Activated CD4-positive, alpha-beta T cell treated with anti-CD3 and anti-CD28 coated beads, Interleukin-2, amount 50 U/mL, for 24 hours (primary cell): ENCODE measurements at places on chromosomes 11 and 22.

DNA sequence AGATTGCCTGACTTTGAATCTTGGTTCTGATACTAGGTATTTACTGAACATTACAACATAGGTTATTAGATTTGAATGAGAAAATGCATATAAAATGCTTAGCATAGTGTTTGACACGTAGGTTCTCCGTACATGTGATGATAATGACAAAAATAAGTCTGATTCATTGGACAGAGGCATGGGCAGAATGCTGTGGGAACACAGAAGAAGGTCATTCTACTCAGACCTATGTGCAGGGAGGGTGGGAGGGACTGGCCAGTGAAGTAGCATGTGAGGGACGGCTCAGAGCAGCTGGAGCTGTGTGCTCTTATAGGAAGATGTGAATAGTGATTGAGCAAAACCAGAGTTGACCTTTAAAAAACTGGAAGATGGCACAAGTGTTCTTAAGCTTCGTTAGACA, 256.8 kb upstream of the RAG2 start:
- no peak for DNase-seq

DNA sequence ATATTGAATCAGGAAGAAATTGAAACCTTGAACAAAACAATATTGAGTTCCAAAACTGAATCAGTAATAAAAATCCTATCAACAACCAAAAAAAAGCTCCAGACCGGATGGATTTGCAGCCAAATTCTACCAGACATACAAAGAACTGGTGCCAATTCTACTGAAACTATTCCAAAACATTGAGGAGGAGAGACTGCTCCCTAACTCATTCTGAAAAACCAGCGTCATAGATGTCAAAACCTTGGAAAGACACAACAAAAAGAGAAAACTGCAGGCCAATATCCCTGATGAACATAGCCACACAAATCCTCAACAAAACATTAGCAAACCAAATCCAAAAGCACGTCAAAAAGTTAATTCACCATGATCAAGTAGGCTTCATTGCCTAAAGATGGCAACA, 353.8 kb downstream of the TMEM135 start:
- no peak for DNase-seq

DNA sequence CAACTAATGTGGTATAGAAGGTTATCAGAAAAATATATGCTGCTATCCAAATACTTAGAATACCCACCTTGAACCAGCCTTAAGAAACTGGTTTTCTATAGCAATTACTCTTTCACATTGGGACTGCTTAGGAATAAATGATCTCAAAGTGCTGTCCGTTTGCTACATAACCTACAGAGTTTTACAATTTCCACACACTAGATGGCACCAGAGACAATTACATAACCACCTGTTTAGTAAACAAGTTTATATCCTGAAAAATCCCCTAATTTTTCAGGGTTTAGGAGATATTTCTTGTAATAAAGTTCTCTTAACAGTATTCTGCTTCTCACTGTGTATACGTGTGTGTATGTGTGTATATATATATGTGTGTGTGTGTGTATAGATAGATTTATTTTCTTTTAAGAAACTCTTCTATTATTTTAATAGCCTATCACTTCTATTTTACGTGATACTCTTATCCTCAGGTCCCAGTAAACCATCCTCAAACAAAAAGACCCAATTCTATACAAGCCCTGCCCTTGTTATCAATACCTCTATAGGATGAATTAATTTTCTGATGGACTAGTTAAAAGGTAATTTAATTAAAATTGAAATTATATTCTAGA, 6.7 kb upstream of the OR5I1 start:
- DNase-seq: no peak

- DNase-seq: no peak
Observed at GRCh38 chr11:101126551-101127196, 2.9 kb downstream of the PGR start.

- DNase-seq: no peak
Observed at GRCh38 chr22:49824185-49824925, 3.3 kb downstream of the BRD1 start.

DNA sequence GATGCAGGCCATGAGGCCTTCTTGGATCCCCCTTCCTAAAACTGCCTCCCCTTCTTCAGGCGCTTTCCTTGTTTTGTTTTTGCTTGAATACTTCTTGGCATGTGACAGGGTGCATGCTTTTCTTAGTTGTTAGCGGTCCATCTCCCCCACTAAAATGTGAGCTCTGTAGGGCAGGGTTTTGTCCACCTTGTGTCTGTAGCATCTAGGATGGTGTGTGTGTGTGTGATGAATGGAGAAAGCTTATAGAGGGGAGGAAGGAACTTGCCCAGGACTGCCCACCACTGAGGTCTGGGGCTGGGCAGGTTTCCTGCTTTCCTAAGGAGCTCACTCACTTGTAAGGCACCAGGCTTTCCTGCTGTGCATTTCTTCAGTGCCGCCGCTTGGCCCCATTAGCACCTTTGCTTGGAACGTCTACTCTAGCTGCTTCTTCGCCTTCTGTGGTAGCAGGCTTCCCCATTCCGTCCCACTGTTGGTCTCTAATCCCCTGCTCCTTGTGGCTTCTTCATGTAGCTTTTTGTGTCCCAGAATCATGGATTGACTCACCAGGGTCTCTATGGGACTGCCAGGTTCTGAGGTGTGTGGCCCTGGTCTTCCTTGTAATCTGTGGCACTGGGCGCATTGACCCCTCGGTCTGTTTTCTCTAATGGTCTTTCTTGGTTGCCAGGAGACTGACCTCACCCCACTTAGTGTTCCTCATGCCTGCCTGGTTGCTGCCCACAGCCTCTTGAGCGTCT, 3.3 kb downstream of the DGCR8 start:
- DNase-seq: no peak

GRCh38 chr11:133724116-133724515, 121.2 kb downstream of the SPATA19 start:
- no peak for DNase-seq

- no peak for DNase-seq
Observed at GRCh38 chr22:32203181-32204039, 1.5 kb downstream of the RFPL2 start.

DNA sequence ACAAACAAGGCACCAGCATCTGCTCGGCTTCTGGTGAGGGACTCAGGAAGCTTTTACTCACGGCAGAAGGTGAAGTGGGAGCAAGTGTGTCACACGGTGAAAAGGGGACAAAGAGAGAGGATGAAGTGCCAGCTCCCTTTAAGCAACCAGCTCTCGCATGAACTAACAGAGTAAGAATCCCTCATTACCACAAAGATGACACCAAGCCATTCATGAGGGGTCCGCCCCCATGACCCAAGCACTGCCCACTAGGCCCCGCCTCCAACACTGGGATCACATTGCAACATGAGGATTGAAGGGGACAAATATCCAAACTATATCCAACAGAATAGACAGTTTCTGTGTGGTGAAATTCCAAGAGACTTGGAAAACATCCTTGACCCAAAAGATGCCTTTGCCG, 198.2 kb upstream of the POU2AF2 start:
- no peak for DNase-seq

- DNase-seq: no peak
Observed at GRCh38 chr11:74559934-74560309, 32.5 kb upstream of the POLD3 start.

- no peak for DNase-seq
Observed at GRCh38 chr11:3052567-3052966, 4.7 kb downstream of the CARS1 start.

DNA sequence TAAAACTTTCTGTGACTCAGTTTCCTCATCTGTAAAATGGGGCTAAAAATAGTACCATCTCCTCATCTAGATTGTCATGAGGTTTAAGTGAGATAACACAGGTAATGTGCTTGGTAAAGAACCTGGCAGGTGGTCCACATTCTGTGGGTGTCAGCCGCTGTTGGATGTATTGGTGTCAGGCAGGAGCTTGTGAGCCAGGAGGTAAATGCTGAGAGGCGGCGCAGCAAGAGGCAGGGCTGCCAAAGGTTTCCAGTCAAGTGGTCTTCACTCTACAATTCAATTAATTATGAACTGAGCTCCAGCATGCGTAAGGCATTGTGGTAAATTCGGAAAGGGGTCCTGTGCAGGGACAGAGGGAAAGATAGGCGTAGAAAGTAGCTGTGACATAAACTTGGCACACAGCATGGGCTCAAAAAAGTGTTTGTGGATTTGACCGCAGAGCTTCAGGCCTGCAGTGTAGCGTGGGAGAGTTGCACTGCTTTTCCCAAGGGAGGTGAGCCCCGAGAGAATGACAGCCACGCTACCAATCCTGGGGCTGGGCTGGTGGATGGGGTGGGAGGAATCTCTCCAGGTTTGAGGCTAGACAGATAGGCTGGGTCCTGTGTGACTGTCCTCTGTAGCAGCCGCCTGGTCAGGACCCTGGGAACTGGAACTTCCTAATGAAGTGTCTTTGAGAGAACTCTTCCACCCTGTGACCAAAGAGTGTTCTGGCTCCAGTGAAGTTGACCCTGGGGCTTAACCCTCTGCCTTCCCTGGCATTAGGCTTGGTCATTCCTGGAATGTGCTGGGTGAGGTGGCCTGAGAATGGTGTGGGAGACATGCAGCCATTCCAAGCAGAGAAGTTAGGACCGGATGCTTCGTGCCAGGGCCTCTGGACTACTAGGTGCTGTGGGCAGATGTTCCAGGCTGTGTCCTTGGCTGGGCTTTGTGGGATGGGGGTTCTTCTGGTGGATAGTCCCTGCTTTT, 122.4 kb downstream of the FEZ1 start:
- no peak for DNase-seq

GRCh38 chr22:49761836-49762235, 65.8 kb downstream of the BRD1 start:
- DNase-seq: no peak

- DNase-seq: no peak
Observed at GRCh38 chr11:820655-821511, 2.2 kb downstream of the PNPLA2 start.

- DNase-seq: no peak
Observed at GRCh38 chr22:20968281-20968977, 1.4 kb downstream of the AIFM3 start.

DNA sequence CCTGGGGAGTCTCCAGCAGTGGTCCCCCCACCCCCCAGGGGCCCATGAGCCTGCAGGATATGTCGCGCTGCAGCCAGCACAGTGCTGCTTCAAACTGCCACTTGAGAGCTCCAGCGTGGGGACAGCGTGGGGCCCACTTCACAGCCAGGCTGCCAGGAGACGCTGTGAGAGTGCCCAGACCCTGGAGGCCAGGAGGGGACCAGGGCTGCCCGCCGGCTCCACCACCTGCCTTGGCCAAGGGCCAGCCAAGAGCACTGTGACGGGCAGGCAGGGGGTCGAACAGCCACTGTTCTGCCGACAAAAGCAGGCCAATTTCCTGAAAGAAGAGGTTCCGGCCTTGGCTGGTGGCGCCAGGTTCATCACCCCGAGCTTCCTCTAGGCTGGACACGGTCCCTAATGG, 60.2 kb downstream of the FLRT1 start:
- DNase-seq: no peak

DNA sequence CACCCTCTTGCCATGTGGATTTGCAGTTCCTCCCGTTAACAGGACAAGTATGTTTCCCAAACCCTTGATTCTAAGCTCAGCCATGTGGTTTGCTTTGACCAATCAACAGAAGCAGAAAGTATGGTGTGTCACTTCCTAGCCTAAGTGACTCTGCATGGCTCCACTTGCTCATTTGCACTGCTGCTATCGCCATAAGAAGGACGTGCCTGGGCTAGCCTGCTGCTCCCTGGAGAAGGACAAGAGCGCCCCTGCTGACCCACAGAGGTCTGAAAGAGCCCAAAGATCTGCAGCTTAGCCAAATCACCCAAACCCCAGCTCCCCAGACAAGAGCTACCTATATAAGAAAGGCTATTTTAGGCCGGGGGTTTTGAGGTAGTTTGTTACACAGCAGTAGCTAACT, 18.0 kb downstream of the TBRG1 start:
- DNase-seq: no peak

DNA sequence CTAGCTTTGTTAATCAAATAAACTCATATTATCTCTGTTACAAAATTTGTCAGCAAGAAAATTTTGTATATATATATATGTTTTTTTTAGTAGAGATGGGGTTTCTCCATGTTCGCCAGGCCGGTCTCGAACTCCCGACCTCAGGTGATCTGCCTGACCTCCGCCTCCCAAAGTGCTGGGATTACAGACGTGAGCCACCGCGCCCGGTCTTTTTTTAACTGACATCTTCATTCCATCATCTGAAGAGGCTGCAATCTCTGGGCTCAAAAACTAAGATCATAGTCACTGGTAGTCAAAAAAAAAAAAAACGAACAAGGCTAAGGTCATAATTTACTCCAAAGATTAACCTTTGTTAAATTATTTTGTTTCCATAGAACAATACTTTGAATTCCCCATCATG, 5.3 kb upstream of the KLHDC7B start:
- no peak for DNase-seq

DNA sequence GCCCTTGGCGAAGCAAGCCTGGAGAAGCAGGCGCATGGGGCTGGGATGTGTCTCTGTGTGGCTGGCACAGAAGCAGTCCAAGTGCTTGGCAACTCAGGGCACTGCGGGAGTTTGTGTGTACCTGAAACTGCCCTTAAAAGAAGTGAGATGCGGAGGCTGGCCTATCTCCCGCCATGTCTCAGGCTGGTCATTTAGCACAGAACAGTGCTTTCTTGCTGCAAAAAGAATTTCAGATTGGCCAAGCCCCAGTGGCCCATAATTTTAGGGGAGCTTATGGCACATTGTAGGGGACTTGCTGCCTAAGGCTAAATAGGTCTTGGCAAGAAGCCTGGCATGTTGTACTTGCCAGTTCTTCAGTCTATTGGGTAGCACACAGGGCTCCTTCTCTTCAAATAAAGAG, 16.4 kb downstream of the EHF start:
- no peak for DNase-seq

GRCh38 chr11:62713343-62713742, 5.9 kb downstream of the GNG3 start:
- no peak for DNase-seq

DNA sequence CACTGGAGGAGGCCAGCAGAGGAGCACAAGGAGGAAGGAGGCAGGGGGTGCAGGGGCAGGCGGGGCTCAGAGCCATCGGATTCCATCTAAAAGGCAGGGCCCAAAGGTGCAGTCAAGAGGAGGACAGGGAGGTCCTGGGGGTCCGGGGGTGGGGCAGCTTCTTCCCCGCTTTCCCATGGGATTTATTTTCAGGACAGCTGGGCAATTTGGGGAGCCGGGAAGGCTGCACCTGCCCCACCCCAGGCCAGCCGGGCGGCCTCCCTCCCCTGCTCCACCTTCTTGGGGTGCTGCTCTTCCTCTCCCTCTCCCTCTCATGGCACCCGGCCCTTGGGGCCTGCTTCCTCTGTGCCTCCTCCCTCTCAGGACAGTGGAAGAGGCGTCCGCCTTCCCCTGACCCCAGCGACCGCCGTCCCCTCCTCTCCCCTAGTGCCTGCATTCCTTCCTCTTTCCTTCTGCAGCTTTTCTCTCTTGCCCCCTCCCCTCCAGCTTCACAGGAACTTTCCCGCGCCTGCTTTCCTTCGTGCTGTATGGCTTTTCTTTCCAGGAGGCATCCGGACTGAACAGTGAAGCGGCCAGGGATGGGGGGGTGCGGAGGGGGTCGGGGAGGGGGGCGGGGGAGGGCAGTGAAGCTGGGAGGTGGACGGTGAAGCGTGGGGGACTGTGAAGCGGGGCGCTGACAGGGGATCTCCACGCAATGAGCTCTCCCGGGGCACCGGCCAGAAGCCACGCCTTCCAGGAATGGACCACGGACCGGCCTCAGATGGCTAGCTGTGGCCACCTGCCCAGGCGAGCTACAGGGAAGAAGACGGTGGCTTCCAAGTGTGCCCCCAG, 26.9 kb downstream of the APOBEC3H start:
- DNase-seq: no peak
